T47D (cell line): ENCODE measurements at places on chromosomes 6 and 20.

GRCh38 chr20:31515775-31516107, 1.5 kb downstream of the HM13 start:
- no peak for DNase-seq

GRCh38 chr20:25274481-25274880, 26.6 kb downstream of the PYGB start:
- no peak for DNase-seq

- no peak for DNase-seq
Measured at GRCh38 chr6:6966127-6966526, 141.6 kb upstream of the RREB1 start.

GRCh38 chr6:345747-346385, 45.7 kb upstream of the IRF4 start:
- DNase-seq: no peak

DNA sequence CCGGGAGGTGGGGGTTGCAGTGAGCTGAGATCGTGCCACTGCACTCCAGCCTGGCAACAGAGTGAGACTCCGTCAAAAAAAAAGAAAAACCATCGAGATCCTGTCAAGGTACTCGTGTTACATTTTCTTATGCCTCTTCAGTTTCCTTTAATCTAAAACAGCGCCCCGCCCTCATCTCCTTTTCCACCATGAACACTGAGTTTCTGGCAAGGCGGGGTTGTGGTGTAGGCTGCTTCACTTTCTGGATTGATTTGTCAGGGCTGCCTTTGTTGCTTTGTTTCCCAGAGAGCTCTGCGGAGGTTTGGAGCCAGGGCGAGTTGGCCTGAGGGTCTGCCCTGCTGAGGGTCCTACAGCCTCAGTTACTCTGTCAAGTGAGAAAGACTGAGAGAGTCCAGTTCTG, 8.9 kb downstream of the ITPR3 start:
- no peak for DNase-seq

DNA sequence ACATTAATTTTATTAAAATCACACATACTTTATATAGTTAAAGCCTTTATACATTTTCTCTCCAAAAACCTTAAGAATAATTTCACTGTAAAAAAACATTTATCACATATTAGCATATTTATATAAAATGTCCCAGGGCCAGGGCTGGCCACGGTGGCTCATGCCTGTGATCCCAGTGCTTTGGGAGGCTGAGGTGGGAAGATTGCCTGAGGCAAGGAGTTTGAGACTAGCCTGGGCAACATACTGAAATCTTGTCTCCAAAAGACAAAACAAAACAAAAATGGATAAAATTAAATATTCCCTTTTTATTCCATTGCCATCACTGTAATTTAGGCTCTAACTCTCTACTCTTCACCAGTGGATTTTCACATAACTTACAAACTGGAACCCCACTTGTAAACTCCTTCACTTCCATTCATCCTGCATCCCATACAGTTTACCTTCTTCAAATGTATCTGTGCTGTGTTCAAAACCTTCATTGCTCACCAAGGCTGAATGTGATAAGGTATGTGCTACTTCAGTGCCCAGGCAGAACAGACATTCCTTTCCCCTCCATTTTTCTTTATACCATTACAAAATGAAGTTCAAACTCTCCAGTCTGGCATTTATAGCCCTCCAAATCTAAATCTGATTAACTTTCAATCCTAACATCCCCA, 42.9 kb upstream of the PIM1 start:
- no peak for DNase-seq

- no peak for DNase-seq
Measured at GRCh38 chr6:127907960-127908640, 7.2 kb upstream of the THEMIS start.

DNA sequence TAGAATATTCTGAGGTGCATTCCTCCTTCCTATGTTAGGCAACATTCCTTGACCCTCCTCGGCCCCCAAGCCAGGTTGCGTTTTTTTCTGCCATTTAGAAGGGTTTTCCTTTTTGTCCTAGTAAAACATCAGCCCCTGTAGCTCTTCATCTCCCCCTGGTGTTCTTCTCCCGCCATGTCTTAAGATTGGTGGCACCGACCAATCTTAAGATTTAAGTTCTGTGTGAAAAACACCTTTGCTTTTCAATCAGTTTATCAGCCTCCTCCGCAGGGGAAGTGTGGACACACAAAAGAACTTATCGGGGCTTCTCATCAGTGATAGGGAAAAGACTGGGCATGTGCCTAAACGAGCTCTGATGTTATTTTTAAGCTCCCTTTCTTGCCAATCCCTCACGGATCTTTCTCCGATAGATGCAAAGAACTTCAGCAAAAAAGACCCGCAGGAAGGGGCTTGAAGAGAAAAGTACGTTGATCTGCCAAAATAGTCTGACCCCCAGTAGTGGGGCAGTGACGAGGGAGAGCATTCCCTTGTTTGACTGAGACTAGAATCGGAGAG, 719 bp upstream of the EDN1 start:
- DNase-seq: no peak

GRCh38 chr20:21106171-21107017, at the start of gene LINC00237:
Gene LINC00237, minus strand, starts transcription at chr20:21106358.
- no peak for DNase-seq
